ENCODE measurements at places on chromosomes 6 and 20.

DNA sequence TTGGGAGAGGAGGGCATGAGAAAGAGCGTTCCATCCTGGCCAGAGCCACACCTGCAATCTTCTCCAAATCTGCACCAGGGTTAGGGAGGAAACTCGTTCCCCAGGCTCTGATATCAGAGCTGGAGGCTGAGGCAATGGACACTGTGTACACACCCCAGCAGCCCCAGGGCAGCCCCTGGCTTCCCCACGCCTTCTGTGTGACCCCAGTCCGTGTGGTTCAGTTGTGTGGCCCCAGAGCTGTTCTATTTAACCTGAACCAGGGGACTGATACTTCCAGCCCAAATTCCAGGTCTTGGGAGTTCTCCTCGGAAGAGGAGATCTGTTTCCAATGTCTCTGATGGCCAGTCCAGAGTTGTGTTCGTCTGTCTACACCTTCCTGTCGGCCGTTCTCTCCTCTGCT lies 242.6 kb upstream of the EXOC2 start:
- no peak for DNase-seq

DNA sequence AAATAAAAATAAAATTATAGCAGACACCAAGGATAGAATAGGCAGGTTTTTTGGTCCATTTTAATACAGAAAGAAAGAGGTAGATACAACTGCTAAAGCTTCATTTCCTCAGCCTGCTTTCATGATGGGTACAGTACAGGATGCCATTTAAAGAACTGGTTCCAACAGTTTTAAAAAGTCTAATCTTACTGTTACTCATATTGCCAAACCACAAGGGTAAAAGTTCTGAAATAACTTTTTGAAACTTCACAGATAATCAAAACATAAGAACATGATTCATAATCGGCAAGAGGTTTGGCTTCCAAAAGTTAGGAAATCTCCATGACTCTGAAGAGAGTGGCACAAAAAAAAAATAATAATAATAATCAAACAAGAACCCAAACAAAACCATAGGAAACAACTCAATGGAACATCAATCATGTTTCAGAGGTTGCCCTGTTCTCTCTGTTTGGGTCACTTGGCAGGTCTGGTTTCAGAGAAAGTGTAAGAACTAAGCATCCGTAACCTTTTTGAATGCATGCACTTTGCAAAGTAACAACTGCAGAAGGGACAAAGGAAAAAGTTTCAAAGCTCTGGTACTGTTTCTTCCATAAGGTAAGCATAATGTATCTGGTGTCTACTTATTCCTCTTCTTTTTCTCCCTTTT lies 79.7 kb downstream of the SMLR1 start:
- DNase-seq: no peak

- no peak for DNase-seq
Observed at GRCh38 chr20:45087814-45088213, 13.1 kb downstream of the KCNS1 start.

DNA sequence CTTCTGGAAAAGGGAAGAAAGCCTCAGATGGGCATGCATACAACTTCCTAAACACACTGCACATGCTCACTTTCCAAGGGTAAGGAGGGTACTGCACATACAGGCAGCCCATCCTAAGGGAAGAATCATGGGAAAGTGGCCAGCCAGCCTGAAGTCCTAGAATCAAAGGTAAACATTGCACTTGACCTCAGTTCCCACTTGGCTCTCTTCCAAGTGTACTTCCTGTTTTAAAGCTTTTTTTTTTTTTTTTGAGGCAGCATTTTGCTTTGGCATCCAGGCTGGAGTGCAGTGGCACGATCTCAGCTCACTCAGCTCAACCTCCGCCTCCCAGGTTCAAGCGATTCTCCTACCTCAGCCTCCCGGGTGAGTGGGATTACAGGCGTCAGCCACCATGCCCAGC lies 225.3 kb upstream of the EPHA7 start:
- DNase-seq: no peak

DNA sequence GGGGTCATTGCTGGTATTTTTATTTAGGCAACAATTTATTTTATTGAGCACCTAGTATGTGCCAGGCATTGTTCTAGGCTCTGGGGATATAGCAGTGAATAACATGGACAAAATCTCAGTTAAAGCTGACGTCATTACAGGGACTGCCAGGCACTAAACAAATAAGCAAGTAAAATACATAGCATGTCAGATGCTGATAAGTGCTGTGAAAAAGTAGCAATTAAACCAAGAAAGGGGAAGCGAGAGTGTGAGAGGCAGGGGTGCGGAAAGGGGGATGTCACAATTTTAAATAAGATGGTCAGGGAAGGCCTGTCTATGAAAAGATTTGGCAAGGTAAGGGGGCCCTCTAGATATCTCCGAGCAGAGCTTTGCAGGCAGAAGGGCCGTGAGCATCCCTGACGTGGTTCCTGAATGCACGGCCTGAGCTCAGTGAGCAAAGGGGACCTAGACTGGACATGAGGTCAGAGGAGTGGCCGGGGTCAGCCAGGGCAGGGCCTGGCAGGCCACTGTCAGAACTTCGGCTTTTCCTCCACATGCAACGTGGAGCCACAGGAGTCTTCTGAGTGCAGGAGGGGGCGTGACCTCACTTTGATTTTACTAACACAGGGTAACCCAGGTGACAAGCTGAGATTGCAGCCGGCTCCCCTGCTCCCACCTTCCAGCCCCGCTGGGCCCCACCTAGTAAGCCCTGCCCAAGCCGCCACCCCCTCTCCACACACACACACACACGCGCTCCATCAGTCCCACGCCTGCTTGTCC lies 24.2 kb upstream of the SIRPA start:
- DNase-seq: no peak

GRCh38 chr6:5997420-5997987 lies 9.2 kb downstream of the NRN1 start:
- no peak for DNase-seq

DNA sequence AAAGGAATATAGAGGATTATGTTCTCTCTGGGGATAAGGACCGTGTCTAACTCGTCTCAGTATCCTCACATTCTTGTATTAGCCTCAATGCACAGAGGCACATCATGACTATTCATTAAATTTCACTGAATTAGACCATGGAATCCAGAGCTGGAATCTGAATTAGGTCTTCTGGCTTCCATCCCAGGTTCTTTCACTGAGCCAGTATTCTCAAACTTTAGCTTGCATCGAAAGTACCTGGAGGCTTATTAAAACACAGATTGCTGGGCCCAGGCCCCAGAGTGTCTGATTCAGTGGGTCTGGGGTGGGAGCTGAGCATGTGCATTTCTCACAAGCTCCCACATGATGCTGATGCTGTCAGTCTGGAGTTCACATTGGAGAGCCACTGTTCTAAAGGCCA lies 142.0 kb downstream of the UST start:
- DNase-seq: no peak

DNA sequence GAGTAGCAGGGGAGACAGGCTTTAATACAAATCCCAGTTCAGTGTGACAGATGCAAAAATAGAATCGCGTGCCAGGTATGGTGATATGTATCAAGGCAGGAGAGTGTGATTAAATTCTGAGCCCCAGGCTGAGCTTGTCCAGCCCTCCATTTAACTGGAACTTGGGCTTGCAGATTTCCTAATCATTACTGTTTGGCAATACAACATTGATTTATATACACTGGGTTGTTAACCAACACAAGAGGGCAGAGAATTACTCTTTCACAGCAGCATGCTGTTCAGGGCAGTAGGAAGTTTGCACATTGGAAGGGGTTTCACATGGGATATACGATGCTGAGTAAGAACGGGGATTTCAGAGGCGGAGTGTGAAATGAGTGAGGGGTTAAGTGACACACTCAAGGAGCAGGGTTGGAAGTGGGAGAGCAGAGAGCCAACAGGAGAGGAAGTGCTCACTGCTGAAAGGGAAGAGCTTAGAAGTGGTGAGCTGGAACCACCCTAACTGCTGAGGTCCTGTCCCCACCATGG lies 70.8 kb upstream of the ATXN1 start:
- no peak for DNase-seq

- no peak for DNase-seq
Observed at GRCh38 chr6:24093381-24093780, 32.6 kb upstream of the NRSN1 start.

- DNase-seq: peak; percentile 34
Observed at GRCh38 chr6:36984581-36985416, 1.2 kb downstream of the MTCH1 start.

DNA sequence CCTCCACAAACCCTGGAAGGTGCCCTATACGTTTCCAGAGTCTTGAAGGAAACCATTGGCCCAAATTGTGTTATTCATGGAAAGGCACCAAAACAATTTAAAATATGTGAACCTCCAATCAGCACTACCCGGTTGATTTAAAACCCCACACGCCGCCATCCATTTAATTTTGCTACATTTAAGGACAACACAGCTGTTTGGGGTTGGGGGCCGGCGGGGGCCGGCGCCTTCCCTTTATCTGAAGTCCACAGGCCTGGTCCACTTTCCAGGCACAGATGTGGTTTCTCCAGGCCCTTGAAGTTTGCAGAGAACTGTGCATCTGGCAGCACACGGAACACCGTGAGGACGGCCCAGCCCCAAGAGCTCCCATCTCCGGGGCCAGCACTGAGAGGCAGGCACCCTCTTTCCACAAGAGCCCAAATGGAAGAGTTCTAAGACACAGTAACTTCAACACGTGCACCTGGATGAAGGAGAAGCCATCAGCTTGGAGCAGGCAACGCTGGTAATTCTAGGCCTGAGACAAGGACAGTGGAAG lies 16.8 kb upstream of the FRMD1 start:
- DNase-seq: no peak

- DNase-seq: no peak
Observed at GRCh38 chr6:169955731-169956437, 204.5 kb downstream of the ERMARD start.

GRCh38 chr20:32957459-32957858 lies 46.8 kb downstream of the SUN5 start:
- no peak for DNase-seq

DNA sequence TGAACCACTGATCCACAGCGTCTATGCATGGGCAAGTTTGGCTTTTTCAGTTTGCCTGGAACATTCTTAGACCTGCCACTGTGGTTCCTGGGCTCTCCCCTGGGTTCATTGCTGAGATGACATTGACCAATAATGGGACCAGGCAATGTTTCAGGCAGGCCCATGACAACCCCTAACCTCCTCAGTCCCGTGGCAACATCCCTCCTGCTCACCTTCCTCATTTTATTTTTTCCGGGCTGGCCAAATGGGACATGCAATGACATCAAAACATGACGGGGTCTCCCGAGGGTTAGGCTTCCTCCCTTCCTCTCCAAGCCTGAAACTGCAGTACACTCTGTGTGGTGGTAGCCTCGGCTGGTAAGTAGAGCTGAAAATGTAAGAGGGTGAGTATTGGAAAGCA lies 234.0 kb upstream of the RREB1 start:
- DNase-seq: no peak

GRCh38 chr6:157726892-157727628 lies 96.0 kb upstream of the SNX9 start:
- DNase-seq: no peak

- DNase-seq: no peak
Observed at GRCh38 chr6:112665815-112666214, 318.7 kb downstream of the RFPL4B start.

DNA sequence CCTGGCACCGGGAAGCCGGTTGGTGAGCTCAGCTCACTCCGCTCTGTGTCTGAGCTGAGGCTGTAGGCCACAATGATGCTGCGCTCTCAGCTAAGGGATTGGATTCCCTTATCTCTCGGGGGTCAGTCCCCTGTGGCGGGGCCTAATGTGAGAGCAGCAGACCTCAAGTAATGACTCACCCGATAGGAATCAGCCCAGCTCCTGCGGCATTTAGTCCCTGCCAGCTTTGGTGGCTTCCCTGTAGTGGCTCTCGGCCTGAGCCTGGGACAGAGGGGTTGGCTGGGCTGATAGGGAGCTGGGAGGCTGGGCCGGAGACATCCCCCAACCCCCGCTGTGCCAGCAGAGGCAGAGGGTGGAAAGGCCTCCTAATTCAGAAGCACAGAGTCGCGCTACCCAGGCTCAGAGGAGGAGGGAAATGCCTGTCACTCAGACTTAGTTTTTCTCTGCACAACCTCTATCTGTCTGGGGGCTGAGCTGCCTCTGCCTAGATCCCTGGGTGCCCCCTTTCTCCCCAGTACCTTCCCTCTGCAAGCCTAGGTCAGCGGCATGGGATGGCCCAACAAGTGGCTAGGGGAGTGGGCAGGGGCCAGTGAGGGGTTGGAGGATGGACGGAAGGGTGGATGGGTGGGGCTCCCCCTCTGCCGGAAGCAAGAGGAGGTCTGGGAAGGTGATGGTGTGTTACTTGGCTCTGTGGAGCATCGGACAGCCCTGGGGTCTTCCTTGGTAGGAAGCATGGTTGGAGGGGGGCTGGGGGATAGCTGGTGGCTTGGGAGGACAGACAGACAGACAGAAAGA lies 92.2 kb downstream of the CDH22 start:
- DNase-seq: no peak
